ENCODE measurements at places on chromosomes 11 and 22.

DNA sequence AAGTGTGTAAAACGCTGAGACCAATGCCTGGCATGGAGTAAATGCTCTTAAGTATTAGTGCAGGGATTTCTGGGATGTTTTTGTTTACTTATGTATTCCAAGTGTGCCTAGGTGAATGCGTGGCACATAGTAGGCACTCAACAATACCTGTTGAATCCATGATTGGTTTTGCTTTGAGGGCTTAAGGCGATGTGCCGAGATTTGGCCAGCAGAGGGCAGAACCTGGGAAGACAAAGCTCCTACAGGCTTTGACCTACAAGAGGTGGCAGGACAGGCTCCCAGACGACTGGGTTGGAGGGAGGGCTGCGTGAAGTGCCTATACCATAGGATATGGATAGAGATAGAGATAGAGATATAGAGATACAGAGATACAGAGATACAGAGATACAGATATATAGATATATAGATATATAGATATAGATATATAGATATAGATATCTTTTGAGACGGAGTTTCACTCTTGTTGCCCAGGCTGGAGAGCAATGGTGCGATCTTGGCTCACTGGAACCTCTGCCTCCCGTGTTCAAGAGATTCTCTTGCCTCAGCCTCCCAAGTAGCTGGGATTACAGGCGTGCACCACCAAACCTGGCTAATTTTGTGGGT lies 13.9 kb downstream of the KCNE3 start:
- DNase-seq = peak; percentile 36

GRCh38 chr11:2443406-2443805 lies 908 bp downstream of the TRPM5 start:
- peak; percentile 9 for DNase-seq

- DNase-seq = peak; percentile 84
Measured at GRCh38 chr11:128765571-128766549, 72.0 kb downstream of the FLI1 start.

DNA sequence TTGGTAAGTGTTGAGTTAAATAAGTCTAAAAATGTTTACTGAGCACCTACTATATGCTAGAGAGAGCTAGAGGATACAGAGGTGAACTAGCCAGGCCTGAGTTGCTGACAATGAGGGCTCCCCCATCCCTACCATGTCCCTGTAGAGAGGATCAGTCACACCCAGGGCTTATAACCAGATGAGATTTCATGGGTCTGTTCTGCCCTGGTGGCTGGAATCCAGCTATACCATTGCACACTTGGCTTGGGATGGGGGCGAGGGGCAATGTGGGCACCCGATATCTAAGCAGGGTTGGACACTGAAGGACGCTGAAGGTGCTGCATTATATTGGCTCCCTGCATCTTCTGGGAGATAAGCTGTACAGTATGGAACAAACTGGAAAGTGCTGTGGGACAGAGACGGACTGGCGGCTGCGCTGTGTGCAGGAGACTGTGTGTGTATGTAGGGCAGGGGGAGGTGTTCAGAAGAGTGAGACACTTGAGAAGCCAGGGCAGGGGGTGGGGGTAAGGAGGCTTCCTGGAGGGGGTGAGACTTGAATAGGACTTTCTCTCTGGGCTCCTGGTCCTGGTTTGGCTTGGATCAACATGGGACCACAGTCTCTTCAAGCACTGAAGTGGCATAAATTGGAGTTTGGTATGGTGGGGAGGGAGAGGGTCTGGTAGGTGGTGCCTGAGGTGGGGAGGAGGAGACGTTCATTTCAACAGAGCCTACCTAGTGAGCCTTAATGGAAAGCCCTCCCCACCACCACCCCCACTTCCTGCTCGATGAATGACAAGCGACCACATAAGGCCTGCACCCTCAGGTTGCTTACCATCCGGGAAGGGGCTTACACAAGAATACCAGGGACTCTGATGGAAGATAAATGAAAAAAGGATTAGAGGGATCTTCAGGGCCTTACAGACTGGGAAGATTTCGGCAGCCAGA lies 1.8 kb downstream of the CD82 start:
- DNase-seq = no peak

GRCh38 chr11:128171506-128171905 lies 415.9 kb downstream of the ETS1 start:
- DNase-seq = no peak

DNA sequence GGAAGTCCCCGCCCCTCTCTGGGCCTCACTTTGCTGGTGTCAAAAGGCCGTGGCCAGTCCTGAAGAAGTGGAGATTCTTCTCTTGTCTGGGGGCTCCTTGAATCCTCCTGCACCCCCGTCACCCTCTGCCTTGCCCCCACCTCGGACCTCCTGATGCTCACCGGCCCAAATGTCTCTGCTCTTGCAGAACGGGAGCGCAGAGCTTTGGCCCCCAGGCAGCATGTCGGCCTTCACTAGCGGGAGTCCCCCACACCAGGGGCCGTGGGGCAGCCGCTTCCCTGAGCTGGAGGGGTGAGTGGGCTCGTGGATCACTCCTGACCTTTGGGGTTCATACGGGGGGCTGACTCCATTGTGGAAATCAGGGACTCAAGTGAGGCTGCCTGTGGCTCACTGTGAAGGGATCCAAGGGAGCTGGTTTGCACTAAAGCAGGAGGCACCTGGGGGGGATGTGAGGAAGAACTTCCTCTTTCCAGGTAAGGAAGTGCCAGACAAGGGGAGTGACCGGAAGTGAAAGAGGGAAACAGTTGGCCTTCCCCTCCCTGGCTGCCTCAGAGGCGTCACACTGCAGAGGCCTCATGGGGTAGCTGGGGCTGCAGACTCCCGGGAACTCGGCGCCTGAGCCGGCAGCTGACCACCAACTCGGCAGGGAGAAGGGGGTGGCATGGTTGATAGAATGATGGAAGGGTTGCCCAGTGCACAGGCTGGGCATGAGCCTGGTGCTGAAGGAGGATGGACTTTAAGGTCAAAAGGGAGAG lies 23.1 kb downstream of the CSF2RB start:
- no peak for DNase-seq

DNA sequence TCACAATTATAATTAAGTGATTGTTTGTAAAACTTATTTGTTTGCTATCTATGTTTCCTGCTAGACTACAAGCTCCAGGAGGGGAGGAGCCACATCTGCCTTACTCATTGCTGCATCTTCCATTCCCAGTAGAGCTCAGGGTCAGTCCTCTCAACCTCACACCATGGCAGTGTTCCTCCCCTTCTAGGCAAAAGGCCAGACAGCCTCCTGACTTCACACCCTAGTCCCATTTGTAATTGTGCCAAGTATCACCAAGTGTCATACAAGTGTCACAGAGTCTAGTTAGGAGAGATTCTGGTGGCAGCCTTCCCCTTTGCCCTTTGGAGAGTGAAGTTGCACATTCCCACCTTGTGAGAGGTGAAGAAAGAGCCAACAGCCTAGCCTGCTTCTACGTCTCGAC lies 490.4 kb downstream of the INSC start:
- no peak for DNase-seq

- DNase-seq = no peak
Measured at GRCh38 chr11:107719557-107720302, 7.9 kb upstream of the SLN start.

DNA sequence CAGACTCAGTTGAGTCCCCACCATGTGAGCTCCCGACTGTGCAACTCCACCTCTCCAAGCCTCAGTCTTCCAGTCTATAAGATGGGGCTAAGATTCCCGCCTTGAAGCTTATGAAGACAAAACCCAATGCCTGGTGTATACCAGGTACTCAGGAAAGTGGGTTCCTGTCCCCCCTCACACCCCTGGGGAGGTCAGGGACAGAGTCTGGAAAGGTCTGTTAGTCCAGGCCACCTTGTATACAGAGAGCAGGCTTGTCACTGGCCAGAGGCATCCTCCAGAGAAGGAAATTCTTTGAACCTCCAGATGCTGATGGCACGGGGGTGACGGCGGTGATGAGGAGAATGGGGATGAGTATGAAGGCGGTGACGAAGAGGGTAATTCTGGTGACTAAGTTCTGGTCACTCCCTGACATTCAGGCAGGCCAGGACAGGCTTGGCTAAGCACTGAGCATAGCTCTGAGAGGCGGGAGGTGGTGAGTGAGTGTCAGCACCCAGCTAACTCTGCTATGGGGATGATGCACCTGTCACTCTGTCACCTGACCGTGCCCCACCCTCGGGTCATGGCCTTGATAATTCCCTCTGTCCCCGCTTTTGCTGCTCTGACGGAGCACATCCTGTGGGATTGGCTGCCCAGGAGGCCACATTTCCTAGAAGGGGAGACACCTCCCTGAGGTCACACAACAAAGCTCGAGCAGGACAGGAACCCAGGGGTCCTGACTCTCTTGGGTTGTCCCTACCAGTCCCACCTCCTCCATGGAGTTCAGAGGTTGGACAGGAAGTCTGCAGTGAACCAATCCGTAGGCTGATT lies 30.9 kb upstream of the CSNK1E start:
- DNase-seq = no peak

DNA sequence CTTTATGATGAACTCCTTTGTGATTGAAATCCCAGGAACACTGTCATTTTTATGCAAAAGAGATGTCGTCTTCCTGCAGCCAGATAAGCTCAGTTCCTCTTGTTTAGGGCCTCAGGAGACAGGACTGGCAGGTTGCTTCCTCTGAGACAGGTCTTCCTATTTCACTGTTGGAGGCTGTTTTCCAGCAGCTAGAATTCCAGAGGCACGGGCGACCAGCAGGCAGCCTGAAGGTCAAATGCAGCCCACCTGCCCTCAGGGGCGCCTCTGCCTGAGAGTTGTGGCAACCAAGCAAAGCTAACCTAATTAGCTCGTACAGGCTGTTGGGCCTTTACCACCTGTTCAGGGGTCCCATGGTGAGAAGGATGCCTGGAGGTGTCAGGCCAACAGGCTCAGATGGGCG lies 22.3 kb downstream of the SLC6A5 start:
- DNase-seq = no peak

DNA sequence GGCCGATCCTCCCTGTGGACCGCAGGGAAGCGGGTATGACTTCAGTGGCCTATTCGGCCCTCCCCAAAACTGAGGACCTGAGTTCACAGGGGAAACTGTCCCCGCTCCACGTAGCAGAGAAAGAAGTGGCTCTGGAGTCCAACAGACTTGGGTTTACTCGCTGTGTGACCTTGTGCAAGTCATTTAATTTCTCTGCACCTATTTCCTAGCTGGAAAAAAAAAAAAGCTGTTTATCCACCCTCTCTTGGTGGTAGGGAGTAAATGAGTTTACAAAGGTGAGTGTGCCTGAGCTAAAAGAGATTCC lies 2.2 kb downstream of the SPON1 start:
- DNase-seq = no peak

- peak; percentile 72 for DNase-seq
Measured at GRCh38 chr11:69131644-69132300, 24.0 kb upstream of the SMIM38 start.

- DNase-seq = no peak
Measured at GRCh38 chr22:41395531-41396240, 13.9 kb downstream of the TEF start.

GRCh38 chr22:18028817-18029527 lies 4.6 kb upstream of the MICAL3 start:
- DNase-seq = no peak

- DNase-seq = no peak
Measured at GRCh38 chr22:27799827-27800249, 1.7 kb downstream of the MN1 start.

- no peak for DNase-seq
Measured at GRCh38 chr22:42399315-42400271, 32.6 kb downstream of the NFAM1 start.

DNA sequence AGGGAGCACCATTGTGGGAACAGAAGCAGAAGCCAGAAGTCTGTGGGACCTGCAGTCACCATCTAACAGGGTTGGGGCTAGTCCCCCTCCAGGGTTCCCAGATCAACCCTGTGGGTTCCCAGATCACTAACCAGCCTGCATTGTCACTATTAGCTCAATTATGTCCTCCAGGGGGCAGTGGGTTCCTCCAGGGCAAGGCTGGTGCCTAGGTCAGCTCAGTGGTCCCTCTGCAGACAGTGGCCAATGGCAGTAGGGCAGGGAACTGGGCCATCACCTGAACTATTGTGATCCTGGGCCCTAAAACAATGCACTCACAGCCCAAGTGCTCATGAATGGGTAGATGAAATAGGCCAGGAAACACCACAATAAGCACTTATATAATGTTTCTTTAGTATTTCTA lies 18.8 kb upstream of the PRSS23 start:
- DNase-seq = no peak

DNA sequence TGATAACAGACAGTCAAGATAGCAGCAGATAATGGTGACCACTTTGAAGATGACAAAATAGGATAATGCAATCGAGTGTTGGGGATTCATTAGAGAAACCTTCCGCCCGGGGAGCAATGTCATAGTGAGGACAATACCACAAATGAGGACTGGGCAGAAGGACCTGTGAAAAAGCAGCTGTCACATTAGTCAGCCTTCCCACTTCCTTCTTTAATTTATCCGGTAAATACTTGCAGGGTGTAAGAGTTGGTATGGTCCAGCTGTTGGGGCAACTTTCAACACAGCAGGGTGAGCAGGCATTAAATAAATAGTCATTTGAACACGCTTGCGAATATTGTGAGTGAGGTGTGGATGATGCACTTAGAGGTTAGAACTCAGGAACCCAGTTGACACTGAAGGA lies 132.5 kb upstream of the KIRREL3 start:
- DNase-seq = no peak

GRCh38 chr11:9693801-9694553 lies 30.1 kb downstream of the SWAP70 start:
- no peak for DNase-seq

- no peak for DNase-seq
Measured at GRCh38 chr11:47171856-47172255, 4.8 kb downstream of the ARFGAP2 start.

- no peak for DNase-seq
Measured at GRCh38 chr22:24697172-24697571, 77.3 kb downstream of the PIWIL3 start.

- DNase-seq = no peak
Measured at GRCh38 chr11:78338138-78338537, 79.5 kb downstream of the GAB2 start.

- no peak for DNase-seq
Measured at GRCh38 chr11:1968454-1969002, 21.4 kb downstream of the MRPL23 start.

- DNase-seq = no peak
Measured at GRCh38 chr11:62921201-62921572, at the start of gene CHRM1. Gene CHRM1 (minus strand): TSS chr11:62921363. CDS start chr11:62911100, 10,263 bp downstream.

DNA sequence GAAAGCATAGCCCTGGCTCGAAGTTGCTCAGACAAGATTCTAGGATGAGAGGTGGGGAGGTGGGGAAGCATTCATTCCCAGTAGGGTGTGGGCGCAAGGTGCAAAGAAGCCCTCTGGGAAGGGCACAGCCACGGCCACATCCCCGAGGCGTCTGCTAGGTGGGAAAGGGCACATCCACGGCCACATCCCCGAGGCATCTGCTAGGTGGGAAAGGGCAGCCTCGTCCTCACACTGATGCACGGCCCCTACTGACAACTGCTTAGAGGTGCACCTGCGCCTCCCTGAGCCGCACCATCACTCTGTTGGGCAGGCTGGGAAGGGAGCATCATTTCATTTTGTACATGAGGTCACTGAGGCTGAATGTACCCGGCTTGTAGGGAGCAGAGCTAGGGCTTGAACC lies 94.6 kb upstream of the PITPNB start:
- no peak for DNase-seq

- DNase-seq = peak; percentile 95
Measured at GRCh38 chr11:125902927-125903710, at the start of gene PUS3. Gene PUS3 (minus strand): TSS chr11:125903206. CDS start chr11:125896284, 6,922 bp downstream.

- DNase-seq = no peak
Measured at GRCh38 chr11:134879931-134880330, 467.9 kb upstream of the B3GAT1 start.

GRCh38 chr11:28713850-28714249 lies 605.7 kb downstream of the METTL15 start:
- DNase-seq = no peak

- DNase-seq = peak; percentile 10
Measured at GRCh38 chr22:20024650-20025397, 3.9 kb downstream of the TANGO2 start.

- DNase-seq = no peak
Measured at GRCh38 chr11:19763330-19763729, 50.7 kb downstream of the NAV2 start.

All from right hindlimb (tissue), 1 donor.